ENCODE measurements at places on chromosomes 5 and 9.
A peak's percentile ranks its signal among the peaks of the same experiment; 100 is the strongest.

DNA sequence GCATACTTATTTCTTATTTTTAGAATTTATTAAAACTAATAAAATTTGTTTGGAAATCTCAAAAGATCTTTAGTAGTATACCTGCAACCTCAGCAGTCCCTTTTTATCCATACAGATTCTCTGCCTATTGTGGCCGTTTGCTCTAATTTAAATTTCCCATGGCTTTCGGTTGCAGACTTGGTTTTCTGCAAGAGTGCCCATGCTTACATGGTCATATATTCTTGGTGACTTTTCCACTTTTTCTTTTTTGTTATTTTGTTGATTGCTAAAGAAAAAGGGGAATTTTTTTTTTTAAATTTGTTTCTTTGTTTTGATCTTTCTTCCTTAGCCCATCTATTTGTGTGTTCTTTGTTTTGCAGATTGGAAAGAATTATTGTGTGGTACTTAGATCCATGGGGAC, 20.6 kb downstream of the ZCCHC7 start:
- DNase-seq = no peak

DNA sequence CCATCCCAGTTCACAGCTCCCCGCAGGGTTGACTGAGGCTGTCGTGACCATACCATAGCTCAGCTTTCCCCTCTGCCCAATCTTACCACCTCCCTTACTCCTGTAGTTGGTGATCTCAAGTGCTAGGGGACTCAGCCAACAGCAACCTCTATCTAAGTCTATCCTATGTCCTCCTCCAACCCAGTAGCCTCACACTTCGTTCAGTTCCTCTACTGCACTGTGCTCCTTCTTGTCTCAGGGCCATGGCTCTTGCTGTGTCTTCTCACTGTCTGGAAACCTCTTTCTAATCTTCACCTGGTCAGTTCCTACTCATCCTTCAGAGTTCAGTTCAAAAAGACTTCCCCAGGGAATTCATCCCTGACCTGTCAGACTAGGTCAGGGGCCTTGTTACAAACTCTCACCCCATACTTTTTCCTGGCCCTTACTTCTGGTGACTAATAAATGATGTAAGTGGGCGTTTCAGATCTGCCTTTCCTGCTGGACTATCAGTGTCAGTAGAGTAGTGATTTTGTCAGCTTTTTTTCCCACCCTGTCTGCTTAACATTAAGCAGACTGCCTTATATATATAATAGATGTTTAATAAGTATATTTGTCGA, 53.6 kb upstream of the NR3C1 start:
- DNase-seq = no peak

- DNase-seq = no peak
Measured at GRCh38 chr5:170181902-170182301, 50.9 kb upstream of the C5orf58 start.

GRCh38 chr5:115500225-115500624, 44.4 kb downstream of the FEM1C start:
- no peak for DNase-seq

GRCh38 chr9:36135741-36136271, 727 bp upstream of the GLIPR2 start:
- no peak for DNase-seq

DNA sequence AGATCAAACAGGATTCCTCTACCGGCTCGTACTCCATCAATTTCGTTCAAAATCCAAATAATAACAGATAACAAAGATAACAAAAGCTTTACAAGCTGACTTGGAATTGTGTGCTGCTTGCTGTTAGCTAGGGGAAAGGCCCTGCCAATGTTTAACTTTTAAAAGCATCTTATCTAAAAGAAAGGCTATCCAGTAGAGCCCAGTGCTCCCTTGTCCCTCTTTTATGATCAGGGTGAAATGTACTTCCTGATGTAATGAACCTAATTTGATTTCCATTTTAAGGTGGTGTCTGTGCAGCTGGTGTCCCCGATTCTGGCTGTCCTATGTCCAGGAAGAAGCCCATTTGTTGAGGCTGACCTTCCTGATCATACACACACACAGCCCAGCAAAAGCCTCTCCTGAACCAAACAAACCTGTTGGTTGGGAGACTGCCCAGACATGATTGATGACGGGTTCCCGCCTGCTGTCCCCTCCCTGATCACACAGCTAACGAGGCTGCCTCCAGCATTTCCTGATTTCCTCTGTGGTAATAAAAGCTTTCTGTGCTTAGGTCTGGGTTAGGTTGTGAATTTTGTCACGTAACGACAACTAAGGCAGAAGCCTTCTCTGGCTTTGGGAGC, 54.1 kb downstream of the PWWP2A start:
- DNase-seq = no peak

GRCh38 chr5:130168211-130168610, 263.9 kb downstream of the CHSY3 start:
- no peak for DNase-seq

- peak; percentile 56 for DNase-seq
Measured at GRCh38 chr9:136283291-136284235, 20.3 kb downstream of the CCDC187 start.

GRCh38 chr9:133042676-133043075, 11.9 kb downstream of the GTF3C5 start:
- DNase-seq = no peak

DNA sequence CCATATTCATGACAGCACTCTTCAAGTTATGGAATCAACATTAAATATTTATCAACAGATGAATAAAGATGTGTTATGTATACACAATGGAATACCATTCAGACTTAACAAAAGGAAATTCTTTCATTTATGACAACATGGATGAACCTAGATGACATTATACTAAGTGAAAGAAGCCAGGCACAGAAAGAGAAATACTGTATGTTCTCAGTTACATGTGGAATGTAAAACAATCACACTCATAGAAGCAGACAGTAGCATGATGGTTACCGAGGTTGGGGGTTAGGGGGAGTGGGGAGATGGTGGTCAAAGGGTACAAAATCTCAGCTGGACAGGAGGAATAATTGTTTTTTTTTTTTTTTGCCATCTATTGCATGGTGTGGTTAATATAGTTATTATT, 431.9 kb downstream of the DMAC1 start:
- no peak for DNase-seq

DNA sequence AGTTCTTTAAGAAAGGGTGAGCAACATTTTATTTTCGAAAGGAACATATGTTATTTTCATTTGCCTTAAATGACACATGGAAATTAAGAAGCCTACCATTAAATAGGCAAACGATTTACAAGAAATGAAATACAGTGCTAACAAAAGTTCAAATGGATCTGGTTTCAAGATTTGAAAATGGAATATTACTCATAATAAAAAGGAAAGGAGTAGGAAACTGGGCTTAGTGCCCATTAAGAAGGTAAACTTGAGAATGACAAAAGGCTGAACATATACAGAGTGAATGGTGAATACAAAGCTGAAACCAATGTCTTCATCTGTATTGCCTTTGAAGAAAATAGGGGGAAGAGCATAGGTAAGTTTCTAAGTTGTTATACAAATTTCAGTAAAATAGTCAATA, 974.2 kb upstream of the C9orf72 start:
- DNase-seq = no peak

DNA sequence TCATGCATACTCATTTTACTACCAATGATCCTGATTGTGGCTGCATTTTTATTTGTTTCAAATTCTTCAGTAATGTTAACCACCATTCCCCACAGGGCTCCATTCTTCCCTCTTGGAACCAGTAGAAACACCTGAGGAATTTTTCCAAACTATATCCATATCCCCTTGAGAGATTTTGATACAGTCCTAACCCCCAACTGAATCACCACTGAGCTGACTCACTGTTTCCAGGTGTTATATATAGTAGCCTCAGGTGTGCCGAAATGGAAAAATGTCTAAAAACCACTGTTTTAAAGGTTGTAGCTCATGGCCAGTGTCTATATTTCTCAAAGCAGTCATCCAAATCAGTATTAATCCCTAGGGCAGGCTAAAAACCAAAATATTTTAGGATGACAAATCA, 85.2 kb downstream of the MRPS27 start:
- no peak for DNase-seq

DNA sequence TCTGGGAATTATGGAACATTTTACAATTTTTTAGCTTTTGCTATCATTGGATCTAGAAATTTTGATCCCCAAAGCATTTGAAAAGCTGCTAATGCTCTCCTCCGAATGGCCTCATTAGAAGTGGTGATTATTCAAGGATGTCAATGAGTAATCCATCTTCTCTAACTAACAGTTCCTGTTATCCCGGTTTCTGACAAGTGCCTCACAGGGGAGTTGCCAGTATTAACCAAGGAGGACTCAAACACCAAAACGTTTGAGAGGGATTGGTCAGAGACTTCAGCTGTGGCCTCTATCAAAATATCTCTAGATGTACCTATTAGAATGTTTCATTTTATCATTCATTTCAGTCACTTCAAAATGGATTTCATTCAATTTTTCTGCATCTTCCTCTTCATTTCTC, 208.3 kb upstream of the ITGA1 start:
- DNase-seq = no peak

DNA sequence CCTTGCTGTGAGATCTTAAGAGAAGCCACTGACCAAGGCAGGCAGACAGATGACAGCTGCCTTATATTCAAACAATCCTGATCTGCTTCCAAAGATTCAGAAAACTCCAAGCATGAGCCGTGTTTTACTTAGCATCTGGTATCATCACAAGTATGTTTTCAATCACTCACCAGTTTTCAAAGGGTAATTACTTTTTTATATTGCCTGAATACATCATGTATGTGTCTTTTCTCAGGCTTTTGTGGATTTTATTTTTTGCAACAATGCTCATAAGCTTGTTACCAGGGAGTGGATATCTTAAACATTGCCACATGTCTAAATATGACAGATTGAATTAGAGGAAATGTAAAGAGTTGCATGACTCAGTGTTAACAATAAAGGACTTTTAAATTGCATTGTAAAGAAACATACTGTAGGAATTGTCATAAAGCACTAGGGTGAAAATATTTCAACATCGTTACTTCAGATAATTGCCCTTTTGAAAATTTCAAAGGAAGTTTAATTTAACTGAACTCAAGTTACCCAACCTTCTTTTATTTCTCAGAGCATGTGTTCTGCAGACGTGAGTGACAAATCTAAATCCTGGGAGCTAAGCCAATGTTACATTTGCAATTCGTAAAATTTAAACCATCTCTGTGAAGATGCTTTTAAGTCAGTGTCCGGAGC, 326.1 kb downstream of the PLK2 start:
- DNase-seq = no peak

DNA sequence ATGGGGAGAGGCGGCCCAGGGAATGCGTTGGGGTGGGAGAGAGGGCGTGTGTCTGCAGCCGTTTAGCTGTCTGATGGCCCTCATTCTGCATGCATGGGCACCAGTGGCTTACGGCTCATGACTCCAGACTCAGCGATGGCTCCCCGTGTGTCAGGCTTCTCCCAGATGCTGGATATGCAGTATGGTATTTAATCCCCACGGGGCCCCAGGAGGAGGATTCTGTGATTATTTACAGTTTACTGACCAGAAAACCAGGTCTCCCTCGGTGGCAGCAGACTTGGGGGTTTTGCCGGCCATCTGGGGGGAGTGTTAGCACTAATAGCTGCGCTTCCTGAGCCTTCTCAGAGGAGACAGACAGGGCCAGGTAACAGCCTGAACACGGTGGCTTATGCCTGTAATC, 4.3 kb downstream of the PRDM12 start:
- no peak for DNase-seq

DNA sequence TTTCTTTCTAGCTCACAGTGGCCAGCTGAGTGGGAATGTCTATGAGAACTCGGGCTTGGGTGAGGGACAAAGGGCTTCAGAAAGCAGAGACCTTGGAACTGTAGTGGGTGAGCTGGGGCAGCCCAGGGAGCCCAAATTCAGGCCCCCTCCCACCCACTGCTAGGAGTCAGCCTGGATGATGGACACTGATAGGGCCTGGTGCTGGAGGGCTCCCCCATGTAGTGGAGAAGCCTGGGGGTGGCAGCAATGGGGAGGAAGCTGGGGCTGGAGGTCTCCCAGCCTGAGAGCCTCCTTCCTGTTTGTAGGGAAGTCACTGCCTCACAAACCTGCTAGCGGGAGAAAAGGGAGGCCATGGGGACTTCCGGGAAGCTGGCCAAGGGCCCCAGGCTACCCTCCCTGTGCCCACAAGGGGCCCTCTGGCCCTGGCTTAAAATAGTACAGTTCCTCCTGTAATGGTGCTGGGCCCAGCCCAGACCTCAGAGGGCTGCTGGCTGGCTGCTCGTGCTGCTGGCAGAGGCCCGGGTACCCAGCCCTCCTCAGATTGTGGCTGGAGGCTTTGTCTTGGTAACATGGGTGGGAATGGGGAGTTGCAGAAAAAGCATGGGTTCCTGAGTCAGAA, 6.3 kb upstream of the NR5A1 start:
- DNase-seq = no peak

DNA sequence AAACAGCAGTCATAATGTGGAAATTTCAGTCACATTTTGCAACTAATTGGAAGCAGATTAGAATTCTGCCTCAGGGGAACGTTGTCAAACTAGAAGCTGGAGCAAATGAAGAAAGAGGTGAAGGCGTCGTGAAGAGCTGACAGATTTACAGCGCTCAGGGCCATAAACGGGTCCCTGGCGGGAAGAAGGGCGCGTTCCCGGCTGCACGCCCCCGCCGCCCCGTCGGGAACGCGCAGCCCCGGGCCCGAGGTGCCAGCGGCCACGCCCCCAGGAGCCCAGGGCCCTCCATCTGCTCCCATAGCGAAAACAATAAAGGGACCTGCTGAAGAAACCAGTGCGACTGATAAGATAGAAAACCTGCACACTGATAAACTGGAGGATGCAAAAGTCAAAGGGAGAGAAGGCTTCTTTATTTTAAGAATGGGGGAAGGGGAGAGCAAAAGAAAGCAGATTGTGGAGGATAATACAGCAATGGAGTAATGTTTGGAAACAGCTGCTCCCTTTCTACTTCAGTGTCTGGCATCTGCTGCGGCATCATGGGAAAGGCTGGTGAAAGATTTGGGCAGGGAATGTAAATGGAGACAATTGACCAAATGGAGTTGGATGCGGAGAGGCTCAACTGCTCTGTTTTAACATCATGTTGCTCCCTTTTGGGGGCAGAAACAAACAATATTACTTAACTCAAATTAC, 11.1 kb downstream of the ZNF608 start:
- no peak for DNase-seq

DNA sequence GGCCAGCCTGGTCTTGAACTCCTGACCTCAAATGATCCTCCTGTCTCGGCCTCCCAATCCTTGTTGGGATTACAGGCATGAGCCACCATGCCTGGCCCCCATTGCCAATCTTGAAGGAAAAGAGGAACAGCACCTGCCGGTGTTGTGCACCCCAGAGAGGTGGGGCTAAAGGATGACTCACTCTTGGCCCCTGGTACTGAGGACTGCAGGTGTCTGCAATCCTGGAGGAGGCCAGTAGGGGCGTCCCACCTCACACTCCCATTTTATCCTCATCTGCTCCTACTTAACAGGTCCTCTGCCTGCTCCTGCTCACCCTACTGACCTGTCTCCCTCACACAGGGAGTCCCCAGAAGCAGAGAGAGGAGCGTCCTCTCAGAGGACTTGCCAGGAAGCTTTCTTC, 390.4 kb downstream of the ARHGEF28 start:
- no peak for DNase-seq

Data from stimulated activated naive CD4-positive, alpha-beta T cell (primary cell).